ENCODE measurements at places on chromosomes 4 and X.

DNA sequence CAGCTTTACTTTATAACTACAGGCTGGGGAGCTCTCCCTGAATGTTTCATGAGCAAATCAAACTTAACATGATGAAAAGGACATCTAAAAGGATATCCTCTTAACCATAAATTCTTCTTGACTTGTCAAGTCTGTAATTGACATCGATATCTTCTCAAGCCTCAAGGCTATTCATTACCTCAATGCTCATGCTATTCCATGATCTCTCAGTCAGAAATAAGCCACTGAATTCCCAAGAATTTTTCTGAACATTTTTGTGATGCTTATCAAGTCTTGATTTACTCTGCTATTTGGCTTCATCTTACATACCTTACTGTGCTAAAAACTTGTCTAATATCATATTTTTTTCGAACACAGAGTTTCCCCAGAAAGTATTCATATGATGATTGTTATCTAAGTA lies 433.4 kb downstream of the PDGFC start:
- DNase-seq, result no peak

DNA sequence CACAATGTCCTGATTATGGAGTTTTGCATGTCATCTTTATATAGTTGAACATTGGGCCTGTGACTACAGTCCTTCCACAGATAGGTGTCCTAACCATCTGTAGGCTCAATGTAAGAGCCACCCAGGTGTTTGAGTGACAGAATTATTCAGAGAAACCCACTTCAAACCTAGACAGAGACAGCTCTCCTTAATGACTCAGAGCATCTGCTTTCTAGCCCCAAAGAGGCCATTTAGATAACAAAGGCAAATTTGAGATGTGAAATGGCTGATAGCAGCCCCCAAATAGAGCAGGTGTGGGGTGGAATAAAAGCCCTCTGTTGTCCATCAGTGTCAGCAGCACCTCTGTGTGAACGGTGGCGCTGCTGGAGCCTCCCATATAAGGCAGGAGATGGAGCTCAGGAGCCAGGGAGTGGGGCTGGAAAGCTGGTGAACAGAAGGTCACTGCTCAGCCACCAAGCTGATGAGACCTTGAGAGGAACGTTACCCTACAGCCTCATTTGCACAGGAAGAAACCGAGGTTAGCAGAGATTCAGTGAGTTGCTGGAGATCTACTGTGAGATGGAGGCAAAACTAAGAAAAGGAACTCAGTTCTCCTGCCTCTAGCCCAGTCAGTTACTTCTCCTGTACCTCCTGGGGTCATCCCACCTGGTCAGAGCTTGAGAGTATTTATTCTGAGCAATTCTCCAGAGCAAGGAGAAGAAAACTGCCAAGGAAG lies 153.3 kb upstream of the LNX1 start:
- no peak for DNase-seq

DNA sequence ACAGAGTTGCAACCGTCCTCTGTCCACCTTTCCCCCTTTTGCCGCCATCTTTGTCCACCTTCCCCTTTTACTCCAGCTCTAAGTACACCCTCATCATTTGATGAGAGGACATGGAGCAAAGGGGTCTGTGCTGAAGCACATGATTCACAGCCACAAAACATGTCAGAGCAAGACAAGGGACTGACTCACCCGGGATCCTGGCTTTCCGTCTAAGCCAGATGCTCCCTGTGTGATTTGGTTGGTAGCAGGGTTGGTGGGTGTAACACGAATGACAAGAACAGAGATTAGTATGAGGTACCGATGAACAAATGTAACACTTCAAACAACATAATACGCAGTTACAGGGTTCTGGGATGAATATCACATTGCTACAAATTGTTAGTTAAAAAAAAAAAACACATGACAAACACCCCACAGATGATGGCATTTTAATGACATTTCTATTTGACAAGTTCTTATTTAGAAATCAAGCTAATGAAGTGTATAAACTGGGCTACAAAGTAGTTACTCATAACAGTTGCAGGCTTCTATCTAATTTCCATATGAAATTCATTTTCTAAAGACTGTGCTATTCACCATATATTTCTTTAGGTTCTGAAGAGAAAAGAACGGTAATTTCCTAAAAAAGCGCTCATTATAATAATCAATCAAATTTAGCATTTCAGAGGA lies 71.4 kb upstream of the ETNPPL start:
- DNase-seq, result peak; percentile 68

DNA sequence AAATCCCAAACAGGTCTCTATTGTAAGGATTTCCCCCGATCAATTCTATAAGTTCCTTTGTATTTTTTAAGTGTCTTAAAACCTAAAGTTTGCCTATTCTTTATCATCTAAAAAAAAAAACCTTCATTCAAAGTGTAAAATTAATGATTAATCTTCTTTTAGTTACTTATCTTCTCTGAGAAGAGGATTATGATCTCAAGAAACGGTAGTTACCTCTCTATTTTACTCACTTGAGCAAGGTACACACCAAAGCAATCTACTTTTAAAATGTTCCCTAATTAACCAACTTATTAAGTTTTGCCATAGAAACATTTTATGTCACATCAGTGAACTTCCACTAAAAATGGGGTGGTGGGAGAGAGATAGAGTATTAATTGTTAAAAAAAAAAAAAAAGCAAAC lies 15.2 kb upstream of the GALNT7 start:
- no peak for DNase-seq

Data from iris pigment epithelial cell (primary cell).